ENCODE measurements at places on chromosomes 12 and 14. TPM values are rescaled to one million over a fixed set of nuclear protein-coding genes. Genes with fewer than 3 reads are reported as not detected.

- no peak for DNase-seq
Measured at GRCh38 chr12:42534184-42534838, 55.2 kb downstream of the PRICKLE1 start.

DNA sequence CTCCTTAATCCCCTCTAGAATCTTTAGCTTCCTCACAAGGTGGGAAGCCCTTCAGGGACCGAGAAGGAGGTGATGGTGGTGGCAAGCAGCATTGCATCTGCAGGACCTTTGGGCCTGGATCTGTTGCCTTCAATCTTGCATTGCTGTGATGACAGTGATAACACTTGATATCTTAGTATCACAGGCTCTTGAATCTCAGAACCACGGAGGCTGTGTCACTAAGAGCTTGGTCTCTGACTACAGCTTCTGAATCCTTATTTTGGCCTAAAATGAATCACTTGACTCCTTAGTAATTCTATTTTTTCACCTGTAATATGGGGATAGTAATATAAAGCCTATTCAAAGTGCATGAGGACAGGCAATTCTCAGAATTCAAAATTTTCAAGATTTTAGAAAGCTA is 8.9 kb upstream of the AMN1 start:
- DNase-seq, result no peak

INHBE gene
- 0.78 TPM for polyA plus RNA-seq

TAS2R8 gene
- polyA plus RNA-seq, result not detected
